ENCODE measurements at places on chromosomes 7 and 10.
A peak's percentile ranks its signal among the peaks of the same experiment; 100 is the strongest.

- no peak for DNase-seq
Observed at GRCh38 chr7:17038160-17038782, 156.5 kb upstream of the AGR3 start.

DNA sequence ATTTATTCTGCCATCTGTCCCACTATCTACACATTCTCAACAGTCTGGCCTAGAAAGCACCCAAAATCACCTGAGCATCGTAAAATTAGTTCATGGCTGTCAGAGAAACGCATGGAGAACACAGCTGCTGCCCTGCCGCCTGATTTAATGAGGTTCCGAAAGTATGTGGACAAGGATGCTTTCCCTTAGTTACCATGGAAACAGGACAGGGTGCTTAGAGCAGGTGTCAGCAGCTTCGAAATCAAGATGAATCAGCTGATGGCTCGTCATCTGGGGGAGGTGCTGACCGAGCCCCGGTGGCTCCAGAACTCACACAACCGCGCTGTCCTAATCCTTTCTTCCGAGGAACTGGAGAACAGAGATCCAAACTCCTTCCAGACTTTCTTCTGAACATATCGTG lies 151.5 kb downstream of the TEX36 start:
- DNase-seq: no peak

GRCh38 chr10:106780632-106781031 lies 383.9 kb downstream of the SORCS1 start:
- DNase-seq: no peak

DNA sequence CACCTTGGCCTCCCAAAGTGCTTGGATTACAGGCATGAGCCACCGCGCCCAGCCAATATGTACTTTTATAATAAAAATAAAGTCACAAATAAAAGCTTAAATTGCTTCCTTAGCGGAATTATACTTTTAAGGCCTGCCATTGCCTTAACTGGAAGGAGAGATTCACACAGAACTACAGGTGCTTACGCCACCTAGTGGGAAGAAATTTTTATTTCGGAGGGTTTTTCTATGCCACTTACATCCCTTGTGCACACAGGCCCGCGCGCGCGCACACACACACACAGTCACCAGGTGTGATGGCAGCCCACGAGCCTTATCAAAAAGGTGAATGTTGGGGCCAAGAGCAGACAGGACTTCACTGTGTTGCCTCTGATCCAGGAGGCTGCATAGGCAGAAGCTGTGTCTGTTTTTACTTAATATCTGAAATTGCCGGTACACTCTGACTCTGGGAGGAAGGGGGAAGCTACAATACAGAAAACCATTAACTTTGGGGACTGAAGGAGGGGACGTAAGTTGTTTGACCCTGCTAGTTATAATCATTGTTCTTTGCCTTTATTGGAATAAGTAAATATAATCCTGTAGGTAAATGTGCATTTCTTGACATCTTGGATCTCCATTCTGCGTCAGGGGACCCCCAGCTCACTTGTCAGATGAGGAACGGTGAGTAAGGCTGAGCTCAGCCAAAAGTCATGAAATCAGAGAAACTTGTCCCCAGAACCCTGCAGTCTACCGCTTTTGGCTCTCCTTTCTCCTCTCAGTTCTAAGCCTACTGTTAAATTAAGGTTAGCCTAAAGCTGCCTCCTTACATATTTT lies 87.1 kb downstream of the SLC16A9 start:
- DNase-seq: peak; percentile 9

GRCh38 chr10:58807629-58808022 lies 295.0 kb downstream of the BICC1 start:
- no peak for DNase-seq

DNA sequence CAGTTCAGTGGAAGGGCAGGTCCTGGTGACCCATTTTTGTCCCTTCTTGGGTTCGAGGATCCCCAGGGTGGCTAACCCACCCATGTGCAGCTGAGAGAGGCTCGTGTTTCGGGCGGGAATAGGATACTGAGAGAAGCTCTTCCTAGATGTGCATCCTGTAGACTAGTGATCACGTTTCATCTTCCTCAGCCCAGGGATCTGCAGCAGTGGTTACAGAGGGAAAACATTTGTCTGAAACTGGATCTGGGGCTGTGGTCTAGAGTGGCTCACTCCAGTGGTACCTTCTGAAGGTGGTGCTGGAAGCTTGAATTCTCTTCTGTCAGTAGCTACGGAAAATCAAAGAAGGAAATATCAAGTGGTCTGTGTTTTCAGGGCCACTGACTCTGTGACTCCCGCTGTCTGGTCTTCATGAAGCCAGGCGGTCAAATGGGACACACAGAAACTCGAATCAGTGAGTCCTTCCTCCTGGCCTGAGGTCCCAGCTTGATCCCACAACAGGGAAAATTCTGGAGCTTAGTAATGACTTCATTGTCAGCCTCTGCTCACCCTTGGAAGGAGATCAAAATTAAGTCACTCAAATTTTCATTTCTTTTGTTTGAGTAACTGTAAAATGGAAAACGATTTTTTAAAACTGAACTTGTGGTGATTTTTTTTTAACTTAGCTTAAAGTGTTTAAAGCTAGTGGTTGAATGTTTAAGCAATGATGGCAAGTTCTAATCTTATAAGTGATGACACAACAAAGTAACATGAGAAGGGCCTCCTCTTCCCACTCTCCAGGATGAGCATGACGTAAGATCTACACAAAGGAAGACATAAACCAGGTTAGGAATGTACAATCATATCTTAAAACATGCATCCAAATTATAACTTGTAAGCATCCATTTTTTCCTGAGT lies 469.3 kb upstream of the KLF6 start:
- DNase-seq: no peak

DNA sequence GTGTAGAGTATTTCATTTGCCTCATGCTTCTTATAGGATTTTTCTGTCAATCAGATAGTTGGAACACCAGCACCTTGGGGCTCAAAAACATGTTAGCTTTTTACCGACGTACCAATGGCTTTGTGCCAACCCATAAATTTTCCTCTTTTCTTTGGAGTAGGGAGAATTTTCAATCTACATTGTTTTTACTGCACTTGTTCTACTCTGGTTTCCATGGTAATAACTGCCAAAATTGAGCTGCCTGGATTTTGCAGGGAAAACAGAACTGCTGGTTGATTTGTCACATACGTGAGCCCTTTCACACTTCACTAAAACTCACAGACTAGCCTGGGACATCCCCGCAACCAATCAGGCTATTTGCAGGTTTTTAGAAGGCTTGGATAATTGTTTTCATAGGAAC lies 189.7 kb downstream of the ARHGAP21 start:
- DNase-seq: no peak

DNA sequence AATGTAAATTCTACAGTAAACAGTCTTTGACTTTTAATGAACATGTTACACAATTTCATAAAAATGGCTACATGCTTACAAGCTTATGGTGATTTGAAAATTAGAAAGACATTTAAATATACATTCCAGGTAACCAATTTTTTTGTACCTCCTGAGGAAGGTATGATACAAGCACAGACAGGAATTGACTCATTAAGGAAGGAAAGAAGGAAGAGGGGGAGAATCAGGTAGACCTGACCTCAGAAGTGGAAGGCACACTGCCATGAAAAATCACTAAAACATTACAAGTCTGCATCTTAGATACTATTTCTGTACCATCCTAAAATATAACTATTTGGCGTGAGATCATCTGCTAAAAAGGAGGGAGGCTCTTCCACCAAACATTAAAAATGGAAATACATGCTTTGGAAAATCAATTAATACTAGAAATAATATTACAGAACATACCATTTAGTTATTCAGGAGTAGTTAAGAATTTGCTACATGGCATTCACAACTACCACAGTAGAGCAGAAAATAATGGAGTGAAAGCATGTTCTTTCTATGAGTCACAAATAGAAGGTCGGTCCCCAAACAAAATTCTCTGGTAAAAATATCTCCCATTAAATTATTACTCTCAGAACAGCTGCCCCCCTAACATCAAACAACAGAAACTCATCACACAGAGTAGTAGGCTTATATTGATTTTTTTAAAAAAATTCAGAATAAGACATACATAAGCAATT lies 15.2 kb downstream of the RAB11FIP2 start:
- DNase-seq: no peak

GRCh38 chr10:57743711-57744110 lies 524.0 kb downstream of the IPMK start:
- no peak for DNase-seq

- no peak for DNase-seq
Observed at GRCh38 chr10:93514521-93514920, 18.1 kb downstream of the CEP55 start.

GRCh38 chr10:133088956-133089800 lies 1.5 kb downstream of the ADGRA1 start:
- no peak for DNase-seq

DNA sequence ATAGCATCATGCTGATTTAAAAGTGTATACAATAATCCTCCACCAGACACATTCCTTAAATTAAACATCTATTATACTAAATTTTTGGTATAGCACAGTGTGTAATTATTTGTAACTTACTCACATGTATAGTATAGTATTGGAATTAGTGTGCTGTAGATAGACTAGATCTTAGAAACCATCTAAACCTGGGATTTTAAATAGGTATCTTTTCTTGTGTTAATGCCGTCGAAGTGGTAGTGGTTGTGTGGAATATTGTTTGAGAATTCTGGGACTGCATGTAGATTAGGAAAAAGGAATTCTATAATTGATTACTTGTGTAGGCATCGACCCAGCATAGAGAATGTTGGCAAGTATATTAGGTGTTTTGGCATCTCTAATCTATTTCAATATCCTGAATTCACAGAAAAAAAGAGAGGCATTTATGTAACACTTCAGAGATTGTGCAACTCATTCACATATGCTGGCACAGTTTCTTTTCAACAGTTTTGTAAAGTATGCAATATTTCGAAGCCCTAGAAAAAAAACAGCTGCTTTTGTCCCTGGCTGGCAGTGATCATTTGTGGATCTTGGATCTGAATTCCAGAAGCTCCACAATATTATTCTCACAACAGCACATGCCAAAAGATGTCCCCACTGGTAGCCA lies 145.5 kb upstream of the AGR3 start:
- no peak for DNase-seq

GRCh38 chr10:126087153-126087680 lies 190.9 kb downstream of the FANK1 start:
- no peak for DNase-seq

GRCh38 chr7:149859369-149859768 lies 14.4 kb upstream of the ATP6V0E2 start:
- DNase-seq: no peak

GRCh38 chr10:103703941-103704919 lies 151.1 kb downstream of the SH3PXD2A start:
- no peak for DNase-seq

DNA sequence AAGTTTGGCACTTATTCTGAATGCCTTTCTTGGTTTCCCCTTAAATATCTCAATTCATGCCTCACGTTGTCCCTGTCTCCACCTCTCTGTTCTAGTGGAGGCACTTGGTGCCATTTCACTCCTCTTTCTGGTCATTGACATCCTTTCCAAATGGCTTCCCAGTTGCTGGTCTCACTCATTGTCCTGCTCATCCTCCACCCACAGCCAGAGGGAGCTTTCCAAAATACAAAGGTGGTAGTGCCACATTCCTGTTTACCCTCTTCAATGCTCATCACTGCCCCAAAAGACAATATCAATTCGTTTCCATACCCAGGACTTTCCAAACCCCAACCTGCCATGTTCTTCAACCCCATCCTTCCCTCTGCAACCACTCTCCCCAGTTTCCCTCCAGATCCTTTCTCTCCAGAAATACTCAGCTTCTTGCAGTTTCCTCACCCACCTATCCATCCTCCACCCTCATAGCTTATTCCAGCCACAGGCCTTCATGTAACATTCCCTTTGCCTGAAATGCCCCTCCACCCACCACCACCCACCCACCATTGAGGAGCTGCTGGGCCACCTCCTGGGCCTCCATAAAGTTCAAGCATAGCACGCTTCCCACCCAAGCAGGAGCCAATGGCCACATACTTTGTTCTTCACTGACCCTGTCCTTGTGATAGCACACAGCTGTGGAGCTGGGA lies 63.1 kb upstream of the ADRB1 start:
- DNase-seq: no peak

GRCh38 chr10:116146372-116147140 lies 126.5 kb downstream of the GFRA1 start:
- no peak for DNase-seq

- DNase-seq: no peak
Observed at GRCh38 chr10:101241840-101242707, 12.8 kb upstream of the LBX1 start.

- DNase-seq: no peak
Observed at GRCh38 chr10:27774831-27775230, 29.2 kb upstream of the MKX start.

- no peak for DNase-seq
Observed at GRCh38 chr10:29648983-29649268, 14.2 kb upstream of the SVIL start.

- DNase-seq: peak; percentile 1
Observed at GRCh38 chr10:108465871-108466641, 1301.5 kb upstream of the SORCS1 start.

DNA sequence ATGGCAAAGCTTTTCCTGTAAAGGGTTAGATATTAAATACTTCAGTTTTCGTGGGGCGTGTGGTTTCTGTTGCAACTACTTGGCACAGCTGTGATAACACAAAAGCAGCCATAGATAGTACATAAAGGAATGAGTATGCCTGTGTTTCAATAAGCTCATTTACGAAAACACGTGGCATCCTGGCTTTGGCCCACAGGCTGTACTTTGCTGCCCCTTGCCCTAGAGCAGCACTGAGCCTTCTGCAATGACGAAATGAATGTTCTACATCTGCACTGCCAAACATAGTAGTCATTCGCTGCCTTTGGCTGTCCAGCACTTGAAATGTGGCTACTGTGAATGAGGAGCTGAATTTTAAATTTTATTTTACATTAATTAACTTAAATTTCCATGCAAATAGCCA lies 376.2 kb upstream of the TPK1 start:
- no peak for DNase-seq

- DNase-seq: no peak
Observed at GRCh38 chr7:140315498-140316164, 82.7 kb downstream of the SLC37A3 start.

DNA sequence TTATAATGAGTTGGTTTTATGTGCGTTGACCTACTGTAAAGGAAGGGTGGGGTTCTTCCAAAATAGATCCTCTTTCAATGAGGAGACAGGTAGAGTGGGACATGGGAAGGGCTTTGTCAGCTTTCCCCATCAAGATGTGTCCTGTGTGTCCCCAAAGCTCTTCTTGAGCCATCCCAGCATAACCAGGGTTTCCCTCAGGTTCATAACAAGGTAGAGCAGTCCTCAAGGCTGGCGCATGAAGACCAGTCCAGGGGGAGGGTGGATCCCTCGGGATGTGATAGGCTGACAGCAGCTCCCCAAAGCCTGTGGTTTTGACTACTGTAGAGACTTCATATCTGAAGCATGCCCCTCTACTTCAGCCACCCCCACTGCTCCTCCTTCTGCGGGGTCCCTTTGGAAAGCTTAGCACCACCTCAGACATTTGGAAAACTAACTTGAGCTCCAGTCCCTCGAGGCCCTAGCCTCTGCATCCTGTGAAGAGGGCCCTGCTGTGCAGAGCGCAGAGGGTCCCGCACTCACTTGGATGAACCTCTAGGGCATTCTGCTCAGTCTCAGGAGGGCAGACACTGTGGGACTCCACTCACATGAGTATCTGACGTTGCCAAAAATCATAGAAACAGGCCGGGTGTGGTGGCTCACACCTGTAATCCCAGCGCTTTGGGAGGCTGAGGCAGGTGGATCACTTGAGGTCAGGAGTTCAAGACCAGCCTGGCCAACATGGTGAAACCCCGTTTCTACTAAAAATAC lies 1.1 kb upstream of the GIMAP8 start:
- no peak for DNase-seq

Measured in T-helper 1 cell (primary cell).